ENCODE measurements at places on chromosomes 3 and 15.

DNA sequence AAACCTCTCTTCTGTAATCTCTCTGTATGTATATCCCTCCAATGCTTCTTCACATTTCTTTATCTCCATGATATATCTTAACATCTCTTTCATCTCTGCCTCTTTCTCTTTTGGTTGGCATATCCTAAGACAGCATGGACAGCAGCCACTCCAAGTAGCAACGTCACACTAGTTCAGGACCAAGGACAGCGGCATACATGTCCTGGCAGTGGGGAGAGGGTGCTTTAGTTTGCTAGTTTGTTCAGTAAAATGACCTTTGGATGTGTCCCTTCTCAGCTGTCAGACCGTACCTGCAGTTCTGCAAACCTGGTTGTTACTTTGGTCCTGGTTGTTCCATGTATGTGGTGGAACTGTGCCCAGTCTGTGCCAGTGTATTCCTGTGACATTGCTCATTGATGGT, 225.6 kb upstream of the ROPN1 start:
- DNase-seq, result peak; percentile 59

DNA sequence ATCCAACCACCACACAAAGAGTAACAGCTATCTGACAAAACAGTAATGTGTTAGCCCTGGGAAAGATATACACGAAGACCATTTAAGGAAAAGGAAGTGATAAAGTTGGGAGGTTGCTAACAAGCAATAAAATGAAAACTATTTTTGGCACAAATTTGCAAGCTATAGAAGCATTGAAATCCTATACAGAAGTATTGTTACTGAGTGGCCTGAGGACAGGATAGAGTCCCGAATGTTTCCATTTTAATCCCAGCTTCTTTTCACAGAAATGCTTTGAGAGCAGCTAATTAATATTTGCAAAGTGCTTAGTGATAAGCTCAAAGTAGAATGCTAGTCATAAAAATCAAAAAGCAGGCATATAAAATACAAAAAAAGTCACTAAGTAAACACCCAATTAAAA, 51.5 kb downstream of the RAD18 start:
- no peak for DNase-seq

GRCh38 chr15:56832125-56832524, 86.3 kb upstream of the TCF12 start:
- peak; percentile 10 for DNase-seq

DNA sequence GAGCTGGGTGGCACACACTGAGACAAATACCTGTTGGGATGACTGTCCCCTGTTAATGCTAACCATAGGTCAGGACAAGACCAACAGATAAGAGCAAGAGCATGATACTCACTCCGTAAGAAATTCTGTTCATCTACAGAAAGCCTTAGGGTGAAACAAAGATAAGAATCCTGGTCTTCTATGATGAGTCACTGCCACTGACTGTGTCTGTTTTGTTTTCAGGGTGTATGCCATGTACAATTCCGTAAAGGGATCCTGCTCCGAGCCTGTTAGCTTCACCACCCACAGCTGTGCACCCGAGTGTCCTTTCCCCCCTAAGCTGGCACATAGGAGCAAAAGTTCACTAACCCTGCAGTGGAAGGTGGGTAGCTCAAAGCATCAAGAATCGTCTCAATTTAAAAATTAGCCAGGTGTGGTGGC, 141.1 kb downstream of the GHSR start:
- DNase-seq, result peak; percentile 72
